NCI-H1694 treated with DMSO at 0.1 percent for 48 hours (cell line): ENCODE measurements at places on chromosomes 12 and 14.

DNA sequence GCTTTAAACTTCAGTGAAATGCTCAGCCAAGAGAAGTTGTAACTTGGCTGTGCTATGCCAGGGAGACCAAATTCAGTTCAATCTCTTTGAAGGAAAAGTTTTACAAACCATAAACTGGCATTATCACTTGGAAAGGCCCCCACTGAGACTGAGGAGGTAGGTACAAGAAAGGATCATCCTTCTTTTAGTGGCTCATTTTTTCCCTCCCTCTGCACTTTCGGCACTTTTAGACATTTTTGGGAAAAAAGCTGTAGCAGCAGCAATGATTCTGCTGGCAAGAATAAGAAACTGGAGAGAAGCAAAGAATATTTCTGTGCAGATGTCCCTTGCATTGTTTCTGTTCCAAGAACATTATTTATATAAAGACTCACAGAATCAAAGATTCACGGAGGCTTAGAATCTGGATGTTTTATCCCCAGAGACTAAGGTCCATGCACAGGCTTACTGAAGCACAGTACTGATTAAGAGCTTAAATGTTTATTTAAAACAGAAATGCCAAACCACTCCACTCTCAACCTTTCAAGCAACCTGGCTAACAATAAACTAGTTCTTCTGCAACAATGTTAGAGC lies 12.3 kb downstream of the ZC2HC1C start:
- no peak for DNase-seq

DNA sequence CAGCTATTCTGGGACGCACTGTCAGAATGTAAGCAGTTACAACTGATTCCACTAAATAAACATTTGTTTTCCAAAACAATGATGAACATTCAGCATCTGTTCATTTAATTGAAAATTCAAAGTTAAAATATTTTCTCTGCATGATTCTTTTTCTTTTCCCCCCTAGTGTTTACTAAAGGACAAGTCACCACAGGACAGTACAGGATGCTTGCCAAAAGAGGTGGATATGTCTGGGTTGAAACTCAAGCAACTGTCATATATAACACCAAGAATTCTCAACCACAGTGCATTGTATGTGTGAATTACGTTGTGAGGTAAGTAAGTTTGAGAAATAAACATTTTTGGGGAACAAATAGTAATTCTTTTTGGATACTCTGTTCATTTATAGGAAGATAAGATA lies 28.2 kb upstream of the SNAPC1 start:
- no peak for DNase-seq

DNA sequence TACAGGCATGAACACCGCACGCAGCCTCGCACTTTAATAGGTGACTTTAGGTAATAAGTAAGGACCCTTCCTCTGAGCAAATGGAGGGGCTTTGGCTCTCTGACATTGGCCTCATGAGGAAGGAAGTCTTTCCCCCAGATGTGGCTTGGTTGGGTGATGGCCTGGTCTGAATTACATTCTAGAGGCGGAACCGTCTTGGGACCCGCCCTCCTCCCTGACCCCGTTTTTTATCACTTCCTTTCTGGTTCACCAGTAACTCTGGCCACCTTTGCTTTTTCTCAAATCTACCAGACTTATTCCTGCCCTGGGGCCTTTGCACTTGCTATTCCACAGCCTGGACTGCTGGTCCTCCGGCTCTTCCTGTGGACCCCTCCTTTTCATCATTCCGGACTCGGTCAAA lies 13.4 kb downstream of the ALDH2 start:
- DNase-seq: no peak

DNA sequence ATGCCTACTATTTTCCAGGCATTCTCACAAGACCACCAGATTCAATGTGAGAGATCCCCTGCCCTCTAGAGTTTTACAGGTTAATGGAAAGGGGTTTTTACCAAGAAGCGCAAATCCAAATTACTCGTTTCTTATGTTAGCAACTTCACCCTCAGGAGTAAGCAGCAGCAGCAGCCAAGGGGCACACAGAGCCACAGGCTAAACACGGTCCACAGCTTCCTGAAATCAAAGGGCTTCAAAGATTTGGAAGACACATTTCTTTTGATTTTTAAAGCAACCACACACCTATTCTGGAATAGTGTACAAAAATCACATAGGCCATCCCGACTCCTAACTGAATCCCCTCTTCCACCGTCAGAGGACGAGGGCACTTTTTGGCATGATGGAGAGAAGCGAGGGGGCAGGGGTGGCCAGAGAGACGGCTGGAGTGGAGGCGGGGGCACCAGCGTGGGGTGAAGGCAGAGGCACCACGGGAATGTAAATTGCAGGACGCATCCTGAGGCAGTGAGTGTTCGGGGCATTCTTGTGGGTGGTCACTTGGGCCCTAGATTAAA lies 107.0 kb downstream of the ARF6 start:
- DNase-seq: no peak

DNA sequence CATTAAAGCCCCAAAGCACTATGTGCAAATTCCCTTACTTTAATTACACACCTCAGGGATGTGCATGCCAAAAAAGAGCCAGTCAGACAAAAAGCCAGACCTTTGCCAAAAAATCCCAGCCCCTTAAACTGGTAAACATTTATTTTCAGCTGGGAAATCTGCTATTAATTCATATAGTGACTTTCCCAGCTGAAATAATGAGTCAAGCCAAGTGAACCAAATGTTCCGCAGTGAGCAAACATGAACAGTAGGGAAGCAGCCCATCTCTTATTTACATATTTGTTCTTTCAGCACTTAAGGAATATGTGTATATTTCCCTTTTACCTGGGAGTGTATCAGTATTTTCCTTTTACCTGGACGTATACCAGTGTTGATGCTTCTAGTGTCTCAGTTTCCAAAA lies 44.0 kb upstream of the OTX2 start:
- peak; percentile 60 for DNase-seq

GRCh38 chr12:79665212-79665887 lies 25.4 kb downstream of the PAWR start:
- no peak for DNase-seq

DNA sequence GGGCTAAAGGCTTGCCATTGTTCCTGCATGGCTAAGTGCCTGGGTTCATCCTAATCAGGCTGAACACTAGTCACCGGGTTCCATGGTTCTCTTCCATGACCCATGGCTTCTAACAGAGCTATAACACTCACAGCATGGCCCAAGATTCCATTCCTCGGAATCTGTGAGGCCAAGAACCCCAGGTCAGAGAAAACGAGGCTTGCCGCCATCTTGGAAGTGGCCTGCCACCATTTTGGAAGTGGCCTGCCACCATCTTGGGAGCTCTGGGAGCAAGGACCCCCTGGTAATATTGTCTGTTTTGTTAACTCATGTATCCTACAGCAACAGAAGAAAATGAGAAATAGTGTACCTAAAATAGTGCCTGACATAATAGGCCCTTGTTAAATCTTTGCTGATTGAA lies 92.7 kb downstream of the ADAMTS20 start:
- no peak for DNase-seq

DNA sequence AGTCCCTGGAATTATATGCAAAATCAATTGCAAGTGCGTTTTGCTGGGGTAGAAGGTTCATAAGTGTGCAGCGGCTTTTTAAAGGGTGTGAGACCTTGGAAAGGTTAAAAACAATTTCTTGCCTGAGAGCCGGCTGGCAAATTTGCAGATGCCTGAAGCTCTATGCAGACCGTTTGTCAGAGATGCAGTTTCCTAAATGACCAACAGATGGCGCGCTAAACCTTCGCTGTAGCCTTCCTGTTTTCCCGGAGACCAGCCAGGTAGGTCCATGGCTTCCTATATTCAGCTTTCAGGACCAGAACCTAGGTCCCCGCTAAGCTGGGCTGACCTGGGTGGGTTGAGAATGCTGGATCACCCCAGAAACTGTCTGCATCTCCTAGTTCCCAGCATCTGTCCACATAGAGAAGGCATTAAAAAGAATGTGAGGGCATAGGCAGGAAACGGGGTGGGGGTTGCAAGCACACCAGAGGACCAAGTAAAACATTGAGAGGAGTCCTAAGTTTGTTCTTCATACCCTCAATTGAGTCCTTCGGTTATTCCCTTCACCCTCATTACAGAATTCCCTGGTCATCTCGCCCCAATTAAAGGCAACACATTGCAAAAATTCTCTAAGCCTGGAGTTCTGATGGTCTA lies 5.7 kb upstream of the NOS1 start:
- DNase-seq: peak; percentile 76

DNA sequence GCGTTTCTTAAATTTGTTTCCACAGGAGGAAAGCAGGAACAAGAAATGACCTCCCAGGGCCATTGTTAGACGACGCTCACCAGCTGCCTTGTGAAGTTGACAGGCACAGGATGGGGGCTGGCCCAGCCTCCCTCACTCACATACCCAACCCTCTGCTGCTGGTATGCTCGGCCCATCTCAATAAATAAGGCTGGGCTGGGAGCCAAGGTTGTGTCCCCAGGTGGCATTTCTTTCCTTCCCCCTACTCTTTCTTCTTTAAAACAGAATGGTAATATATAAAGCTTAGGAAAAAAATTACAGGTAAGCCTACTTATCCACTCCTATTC lies 93.0 kb downstream of the ACTN1 start:
- DNase-seq: peak; percentile 26

DNA sequence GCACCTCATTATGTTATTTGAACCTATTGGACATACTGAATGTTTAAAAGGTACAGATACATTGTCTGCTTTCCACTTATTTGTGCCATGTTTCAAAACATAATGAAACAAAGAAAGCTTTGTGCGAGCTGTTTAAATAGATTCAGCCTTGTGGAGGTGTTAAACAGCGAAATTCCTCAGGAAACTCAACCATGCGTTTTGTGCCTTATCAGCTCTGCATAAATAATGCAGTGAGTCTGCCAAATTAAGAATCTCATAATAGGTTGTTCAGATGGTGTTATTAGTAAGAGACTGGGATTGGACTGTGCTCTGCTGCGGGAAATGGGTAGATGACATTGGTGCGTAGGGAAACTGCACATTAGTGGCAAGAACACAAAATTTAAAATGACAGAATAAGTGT lies 163.7 kb upstream of the CLEC14A start:
- DNase-seq: no peak

GRCh38 chr14:68492381-68493151 lies 300.3 kb downstream of the ZFP36L1 start:
- no peak for DNase-seq

- no peak for DNase-seq
Observed at GRCh38 chr14:65637780-65638179, 225.2 kb downstream of the FUT8 start.

GRCh38 chr14:37482428-37482827 lies 112.6 kb downstream of the FOXA1 start:
- DNase-seq: no peak

GRCh38 chr12:44618946-44619345 lies 257.2 kb downstream of the NELL2 start:
- no peak for DNase-seq

- DNase-seq: no peak
Observed at GRCh38 chr12:116856729-116857128, 24.5 kb downstream of the HRK start.

DNA sequence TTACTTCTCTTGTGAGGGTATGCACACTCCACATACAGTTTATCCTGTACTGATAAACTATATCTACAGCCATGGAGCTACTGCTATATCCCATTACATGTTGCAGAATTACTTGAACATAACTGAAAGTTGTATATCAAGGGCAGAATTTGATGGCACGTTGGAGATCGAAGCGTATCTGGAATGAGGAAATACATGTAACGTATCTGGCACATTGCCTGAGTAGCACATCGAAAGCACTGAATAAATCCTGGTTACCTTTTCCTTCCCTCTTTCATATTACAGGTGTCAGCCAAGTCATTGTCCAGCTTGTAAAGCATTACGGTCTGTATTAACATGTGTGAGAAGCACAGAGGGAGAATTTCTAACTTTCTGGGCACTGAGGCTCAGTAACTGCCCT lies 42.1 kb upstream of the LIN7A start:
- no peak for DNase-seq

- DNase-seq: no peak
Observed at GRCh38 chr12:103924761-103925641, 5.2 kb upstream of the HSP90B1 start.
